ENCODE measurements at places on chromosomes 1 and 21.

- DNase-seq, result no peak
These were observed 99.8 kb downstream of the INTS7 start for GRCh38 chr1:211935448-211935970.

DNA sequence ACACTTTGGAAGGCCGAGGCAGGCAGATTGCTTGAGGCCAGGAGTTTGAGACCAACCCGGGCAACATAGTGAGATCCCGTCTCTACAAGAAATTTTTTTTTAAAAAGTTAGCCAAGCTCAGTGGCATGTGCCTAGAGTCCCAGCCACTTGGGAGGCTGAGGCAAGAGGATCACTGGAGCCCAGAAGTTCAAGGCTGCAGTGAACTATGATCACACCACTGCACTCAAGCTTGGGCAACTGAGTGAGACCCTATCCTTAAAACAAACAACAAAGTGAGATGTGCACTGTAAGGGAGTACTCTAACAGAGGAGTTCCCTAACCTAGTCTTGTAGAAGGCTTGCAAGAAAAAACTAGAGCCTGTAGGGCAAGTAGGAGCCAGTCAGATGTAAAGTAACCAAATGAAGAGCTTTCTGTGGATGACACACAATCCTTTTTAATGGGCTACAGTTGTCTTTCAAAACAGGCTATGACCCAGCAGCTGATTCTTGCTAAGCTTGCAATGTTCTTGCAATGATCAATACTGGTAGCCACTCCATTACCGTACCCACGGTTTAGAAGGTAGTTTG lies 38.0 kb upstream of the SRP9 start:
- no peak for DNase-seq

- DNase-seq, result no peak
These were observed 13.1 kb downstream of the ACTA1 start for GRCh38 chr1:229420765-229421164.

DNA sequence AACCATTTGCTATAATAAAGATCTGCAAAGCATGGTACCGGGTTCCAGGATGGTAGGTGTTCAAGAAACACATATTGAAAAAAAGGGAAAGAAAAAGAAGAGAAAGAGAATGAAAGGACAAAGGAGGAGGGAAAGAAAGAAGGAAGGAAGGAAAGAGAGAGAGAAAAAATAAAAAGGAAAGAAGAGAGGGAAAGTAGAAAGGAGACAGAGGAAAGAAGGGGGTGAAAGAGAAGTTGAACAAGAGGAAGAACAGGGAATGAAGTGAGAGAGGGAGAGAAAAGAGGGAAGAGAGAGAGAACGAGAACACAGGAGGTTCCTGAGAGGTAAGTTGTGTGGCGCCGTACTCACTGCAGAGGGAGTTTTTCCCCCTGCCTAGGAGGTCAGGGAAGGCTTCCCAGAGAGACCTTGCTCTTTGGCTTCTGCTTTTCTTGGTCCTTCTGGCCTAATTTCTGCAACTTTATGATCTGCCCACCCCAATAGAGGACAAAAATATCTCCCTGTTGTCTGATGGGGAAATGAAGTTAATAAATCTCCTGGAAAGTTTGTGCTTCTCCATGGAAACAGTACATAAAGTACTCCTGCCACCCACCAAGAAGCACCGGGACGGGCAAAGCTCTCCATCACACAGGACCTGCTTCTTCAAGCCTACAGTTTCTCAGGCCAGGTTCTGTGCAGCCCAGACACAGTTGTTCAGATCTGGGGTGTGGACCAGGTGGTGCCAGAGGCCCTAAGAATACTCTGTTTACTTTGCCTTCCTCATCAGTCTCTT lies 124.8 kb downstream of the ROR1 start:
- no peak for DNase-seq

Data from K562 (cell line).